ENCODE measurements at places on chromosomes 1 and 21.

GRCh38 chr1:30273021-30273325, 450.4 kb downstream of the MATN1 start:
- no peak for DNase-seq

GRCh38 chr1:6868660-6869380, 83.6 kb downstream of the CAMTA1 start:
- DNase-seq, result no peak

DNA sequence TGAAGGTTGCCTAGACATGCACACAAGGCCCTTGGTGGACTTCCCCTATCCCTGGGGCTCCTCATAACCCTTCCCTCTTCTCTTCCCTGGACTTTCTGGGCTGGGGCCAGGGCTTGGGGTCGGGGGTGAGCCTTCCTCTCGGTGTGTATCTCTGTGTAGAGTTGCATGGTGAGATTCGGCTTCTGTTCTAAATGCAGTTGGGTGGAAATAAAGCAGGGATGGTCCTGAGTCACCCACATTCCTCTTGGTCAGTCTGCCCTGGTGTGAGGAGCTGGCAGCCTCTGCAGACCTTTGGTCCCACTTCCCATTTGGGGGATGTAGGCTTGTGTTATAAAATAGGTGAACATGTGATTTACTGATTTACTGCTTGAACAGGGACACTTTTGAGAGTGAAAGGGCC, 38.0 kb downstream of the ADARB1 start:
- DNase-seq, result no peak

GRCh38 chr1:74591949-74592348, 79.5 kb upstream of the LRRC53 start:
- no peak for DNase-seq

DNA sequence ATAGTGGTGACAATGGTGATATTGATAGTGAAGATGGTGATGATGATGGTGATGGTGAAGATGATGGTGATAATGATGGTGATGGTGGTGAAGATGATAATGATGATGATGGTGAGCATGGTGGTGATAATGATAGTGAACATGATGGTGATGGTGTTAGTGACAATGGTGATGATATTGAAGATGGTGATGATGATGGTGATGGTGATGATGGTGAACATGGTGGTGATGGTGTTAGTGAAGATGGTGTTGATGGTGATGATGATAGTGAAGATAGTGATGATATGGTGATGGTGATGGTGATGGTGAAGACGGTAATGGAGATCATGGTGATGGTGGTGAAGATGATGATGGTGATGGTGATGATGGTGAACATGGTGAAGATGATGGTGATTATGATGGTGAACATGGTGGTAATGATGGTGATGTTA, 259.2 kb downstream of the MATN1 start:
- no peak for DNase-seq

DNA sequence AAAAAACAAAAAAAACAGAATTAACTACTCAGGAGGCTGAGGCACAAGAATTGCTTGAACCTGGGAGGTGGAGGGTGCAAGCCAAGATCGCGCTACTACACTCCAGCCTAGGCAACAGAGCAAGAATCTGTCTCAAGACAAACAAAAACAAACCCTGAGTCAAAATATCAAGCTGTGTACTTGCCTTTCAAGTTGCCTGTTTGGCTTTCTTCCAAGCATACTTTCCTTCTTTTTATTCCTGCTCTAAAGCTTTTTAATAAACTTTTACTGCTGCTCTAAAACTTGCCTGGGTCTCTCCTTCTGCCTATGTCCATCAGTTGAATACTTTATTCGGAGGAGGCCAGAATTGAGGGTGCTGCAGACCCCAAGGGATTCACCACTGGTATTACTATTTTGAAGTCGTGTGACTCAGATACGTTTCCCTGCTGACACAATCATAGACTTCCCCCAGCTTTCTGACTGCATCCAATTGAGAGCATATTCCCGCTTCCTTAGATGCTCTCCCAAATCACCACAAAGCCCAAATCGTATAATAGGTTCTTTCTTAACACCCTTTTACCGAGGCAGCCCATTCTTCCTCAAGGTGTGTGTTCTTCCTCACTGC, 3.5 kb upstream of the ACBD6 start:
- no peak for DNase-seq

GRCh38 chr1:89274411-89274857, 1.8 kb upstream of the GBP5 start:
- DNase-seq, result no peak

- no peak for DNase-seq
These were observed 12.7 kb upstream of the ERVH48-1 start for GRCh38 chr21:42937960-42938605.

DNA sequence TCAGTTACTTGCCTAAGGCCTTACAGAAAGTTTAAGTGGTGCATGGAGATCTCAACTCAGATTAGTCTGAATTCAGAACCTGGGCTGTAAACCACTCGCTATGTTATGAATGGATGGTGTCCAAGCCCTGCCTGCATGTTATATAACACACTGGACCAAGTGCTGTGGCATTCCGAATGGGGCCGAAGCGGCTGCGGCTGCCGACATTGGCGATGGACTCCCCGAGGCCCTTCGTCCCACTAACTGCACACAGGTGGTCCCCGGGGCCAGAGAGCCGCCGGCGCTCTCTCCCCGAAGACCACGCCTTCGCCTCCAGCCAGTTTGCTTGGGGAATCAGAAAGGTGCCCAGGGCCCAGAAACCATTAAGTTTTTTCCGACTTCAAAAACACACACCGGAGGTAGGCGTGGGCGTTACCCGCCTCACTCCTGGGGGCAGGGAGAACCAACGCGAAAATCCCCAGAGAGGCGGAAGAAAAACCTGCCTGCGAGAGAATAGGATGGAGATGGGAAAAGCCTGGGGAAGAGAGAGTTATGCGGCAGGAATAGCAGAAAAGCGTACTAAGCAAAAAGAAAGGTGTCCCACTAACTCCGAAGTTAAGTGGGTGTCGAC, 579 bp upstream of the TENT5C start:
- DNase-seq, result no peak

GRCh38 chr1:205777994-205778393, 2.7 kb upstream of the RAB29 start:
- DNase-seq, result no peak

DNA sequence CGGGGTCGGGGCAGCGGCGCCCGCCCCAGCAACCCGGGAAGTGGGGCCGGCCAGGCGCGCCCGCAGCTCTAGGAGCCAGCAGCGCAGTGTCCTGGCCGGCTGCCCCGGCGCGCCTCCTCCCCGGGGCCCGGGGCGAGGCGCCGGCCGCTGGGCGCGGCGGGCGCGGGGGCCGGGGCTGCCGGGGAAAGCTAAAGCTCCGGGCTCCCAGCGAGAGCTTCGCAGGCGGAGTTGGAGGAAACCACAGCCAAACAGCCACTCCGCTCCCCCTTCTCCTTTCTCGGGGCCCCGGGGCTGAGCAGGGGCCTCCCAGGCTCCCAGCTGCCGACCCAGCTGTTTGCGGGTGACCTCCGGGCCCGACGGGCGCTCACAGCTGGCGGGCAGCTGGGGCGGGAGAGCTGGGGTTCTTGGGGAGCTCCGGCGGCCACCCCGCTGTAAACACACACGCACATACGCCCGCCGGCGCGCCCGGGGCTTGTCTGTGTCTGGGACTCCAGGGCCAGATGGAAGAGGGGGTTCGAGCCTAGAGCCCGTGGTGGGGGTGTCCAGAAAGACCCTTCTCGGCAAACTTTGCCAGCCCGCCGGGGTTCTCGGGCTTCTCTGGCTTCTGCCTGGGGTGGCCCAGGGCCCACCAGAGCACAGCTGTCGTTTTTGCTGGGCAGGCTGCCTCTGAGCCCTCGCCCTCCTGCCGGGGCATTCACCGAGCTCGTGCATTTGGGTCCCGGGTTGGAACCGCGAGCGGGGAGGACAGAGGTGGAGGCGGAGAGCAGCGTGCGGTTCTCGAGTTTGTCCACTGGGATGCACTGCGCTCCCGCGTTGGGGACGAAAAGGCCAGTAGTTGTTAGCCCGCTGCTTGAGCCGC, 1.5 kb downstream of the AJAP1 start:
- DNase-seq, result no peak

DNA sequence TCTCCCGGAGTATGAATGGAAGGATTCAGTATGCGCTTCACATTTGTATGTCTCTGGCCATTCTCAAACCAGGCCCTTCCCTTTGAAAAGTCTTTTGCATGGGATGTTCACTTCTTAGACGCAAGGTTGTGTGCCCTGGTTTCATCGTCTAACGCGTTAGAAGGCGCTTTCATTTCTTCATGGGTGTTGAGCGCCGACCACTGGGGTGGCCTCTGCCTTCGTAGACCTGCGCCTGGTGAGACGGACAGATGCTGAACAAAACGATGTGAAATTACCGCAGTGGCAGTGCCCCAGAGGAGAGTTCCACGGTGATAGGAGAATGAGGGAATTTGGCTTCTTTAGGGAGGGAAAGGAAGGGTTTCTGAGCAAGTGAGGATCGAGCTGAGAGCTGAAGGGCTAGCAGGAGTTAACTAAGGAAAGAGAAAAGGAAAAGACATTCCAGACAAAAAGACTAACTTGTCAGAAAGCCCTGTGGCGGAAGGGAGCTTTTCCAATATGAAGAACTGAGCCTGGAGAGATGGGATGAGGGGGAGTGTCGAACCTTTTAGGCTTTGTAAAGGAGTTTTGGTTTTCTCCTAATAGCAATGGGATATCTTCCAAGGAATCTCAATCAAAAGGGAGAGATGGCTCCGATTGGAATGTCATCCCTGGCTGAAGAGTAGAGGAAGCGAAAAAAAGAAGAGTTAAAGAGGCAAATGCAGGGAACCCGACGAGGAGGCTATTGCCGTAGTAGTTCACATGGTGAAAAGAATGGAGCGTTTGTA, 951 bp downstream of the GGPS1 start:
- DNase-seq, result no peak

GRCh38 chr1:14323568-14324247, 274.8 kb upstream of the KAZN start:
- DNase-seq, result no peak

GRCh38 chr1:157955857-157956256, 37.6 kb upstream of the KIRREL1 start:
- no peak for DNase-seq

GRCh38 chr1:24151175-24151533, 8.2 kb upstream of the IL22RA1 start:
- peak; percentile 96 for DNase-seq
